Substantia nigra (tissue), 51 donors: ENCODE measurements at places on chromosomes 2 and 18.

- DNase-seq: no peak
Observed at GRCh38 chr2:196551014-196551413, 88.5 kb upstream of the CCDC150 start.

GRCh38 chr2:152292991-152293390 lies 42.0 kb upstream of the FMNL2 start:
- DNase-seq: no peak

GRCh38 chr2:68907920-68908253 lies 36.7 kb upstream of the BMP10 start:
- DNase-seq: no peak

GRCh38 chr2:9800975-9801726 lies 42.1 kb upstream of the TAF1B start:
- DNase-seq: no peak

GRCh38 chr2:15359716-15360531 lies 201.2 kb downstream of the NBAS start:
- no peak for DNase-seq

DNA sequence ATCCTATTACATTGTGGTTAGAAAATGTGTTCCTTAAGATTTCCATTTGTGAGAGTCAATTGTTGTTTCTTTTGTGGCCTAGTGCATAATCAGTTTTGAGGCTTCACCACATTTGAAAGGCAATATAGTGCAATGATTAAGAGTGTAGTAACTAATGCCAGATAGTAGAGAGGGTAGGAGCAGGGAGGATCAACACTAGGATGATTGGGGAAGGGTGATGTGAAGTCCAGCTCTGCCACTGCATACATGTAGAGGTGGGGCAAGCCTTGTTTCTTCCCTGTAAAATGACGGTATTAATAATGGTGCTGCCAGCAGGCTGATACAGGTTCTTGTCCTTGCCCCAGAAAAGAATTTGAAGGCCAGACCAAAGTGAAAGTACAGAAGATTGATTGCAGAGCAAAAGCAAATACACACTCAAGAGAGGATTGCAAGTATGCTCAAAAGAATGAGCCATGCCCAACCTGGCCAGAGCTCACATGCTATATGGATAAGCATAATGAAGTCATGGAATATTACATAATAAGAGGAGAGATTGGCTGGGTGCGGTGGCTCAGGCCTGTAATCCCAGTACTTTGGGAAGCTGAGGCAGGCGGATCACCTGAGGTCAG lies 8.0 kb downstream of the SP100 start:
- no peak for DNase-seq

- DNase-seq: no peak
Observed at GRCh38 chr18:23588836-23589560, 2.7 kb upstream of the NPC1 start.

GRCh38 chr2:70357684-70358071 lies 55.8 kb upstream of the FAM136A start:
- DNase-seq: no peak

DNA sequence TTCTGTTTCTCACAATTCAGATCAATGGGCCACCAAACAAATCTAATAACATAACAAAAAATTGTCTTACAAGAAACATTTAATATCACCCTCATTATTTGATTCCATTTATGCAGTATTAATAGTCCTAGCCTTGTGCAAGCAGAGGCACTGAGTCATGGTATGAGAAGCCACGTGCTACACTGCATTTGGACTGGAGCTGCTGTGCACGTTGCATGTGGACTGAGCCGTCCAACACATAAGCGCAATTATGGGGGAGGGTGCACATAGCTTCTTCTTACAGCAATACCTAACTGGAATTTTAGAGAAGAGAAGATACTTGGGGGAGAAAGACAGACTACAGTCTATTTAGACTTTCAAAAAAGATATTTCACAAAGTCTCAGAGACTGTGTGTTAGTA lies 329.6 kb upstream of the ID2 start:
- no peak for DNase-seq

DNA sequence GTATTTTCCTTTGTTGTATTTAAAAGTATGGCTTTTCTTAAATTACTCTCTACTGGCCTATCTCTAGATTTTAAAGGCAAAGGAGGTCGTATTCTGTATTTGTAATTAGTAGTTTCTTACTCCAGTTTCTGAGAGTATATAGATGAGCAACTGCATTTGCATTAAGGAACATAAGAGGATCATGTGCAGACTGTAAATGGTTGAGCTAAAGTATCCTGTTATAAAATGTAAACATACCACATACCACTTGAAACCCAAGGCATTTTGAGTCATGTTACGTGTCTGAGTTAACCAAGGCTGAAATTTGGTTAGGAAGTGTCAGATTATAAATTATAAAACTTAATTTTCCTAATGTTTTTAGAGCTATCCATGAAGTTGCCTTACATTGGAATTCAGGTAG lies 76.3 kb downstream of the GPD2 start:
- DNase-seq: no peak

DNA sequence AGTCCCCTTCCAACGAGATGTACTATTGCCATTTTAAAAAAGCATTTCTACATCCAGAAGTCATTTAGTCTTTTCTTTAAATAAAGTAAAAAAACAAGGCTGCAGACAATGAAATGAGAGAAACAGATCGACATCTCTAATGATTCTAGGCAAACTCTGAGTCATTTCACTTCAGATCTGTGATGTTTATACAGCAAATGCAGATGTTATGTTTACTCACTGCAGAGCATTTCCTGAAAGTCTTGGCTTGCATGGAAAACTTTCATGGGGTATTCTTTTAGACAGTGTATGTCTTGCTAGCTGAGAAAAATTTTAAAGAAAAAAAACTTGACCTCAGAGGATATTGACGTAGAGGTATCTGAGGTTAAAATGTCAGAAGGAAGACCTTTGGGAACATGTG lies 797.4 kb downstream of the CNTNAP5 start:
- no peak for DNase-seq

- no peak for DNase-seq
Observed at GRCh38 chr18:52150050-52150449, 189.9 kb upstream of the DCC start.

- DNase-seq: no peak
Observed at GRCh38 chr2:242011991-242012764, 142.6 kb downstream of the RTP5 start.

DNA sequence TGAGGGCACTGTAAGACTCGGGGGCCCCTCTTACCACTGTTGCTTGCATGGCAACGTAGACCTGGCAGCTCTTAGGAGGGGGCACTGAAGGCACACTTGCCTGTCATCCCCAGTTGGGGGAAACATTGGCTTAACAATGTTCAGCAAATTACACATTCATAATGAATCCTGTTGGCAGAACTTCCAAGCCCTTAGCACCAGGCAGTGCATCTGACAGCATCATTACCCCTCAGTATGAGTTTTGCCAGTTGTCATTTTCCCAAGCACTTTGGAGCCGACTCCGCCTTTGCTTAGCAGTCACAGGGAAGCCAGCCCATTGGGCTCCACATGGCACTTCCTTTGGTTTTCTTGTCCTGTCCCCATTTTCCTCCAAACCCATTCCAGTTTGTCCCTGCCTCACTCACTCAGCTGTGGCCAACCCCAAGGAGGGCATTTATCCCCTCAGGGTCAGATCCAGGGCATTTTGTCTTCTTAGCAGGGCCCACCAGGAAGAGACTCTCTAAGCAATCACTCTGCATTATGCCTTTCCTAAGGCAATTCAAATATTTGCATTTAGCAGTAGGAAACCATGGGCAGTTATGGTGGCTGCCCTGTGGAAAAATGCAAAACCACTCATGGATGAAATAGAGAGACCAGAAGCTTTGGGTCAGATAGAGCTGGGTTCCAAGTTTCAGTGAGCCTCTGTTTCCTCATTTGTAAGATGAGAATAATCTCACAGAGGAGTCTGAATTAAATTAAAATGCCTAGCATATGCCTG lies 73.9 kb downstream of the VSNL1 start:
- no peak for DNase-seq

DNA sequence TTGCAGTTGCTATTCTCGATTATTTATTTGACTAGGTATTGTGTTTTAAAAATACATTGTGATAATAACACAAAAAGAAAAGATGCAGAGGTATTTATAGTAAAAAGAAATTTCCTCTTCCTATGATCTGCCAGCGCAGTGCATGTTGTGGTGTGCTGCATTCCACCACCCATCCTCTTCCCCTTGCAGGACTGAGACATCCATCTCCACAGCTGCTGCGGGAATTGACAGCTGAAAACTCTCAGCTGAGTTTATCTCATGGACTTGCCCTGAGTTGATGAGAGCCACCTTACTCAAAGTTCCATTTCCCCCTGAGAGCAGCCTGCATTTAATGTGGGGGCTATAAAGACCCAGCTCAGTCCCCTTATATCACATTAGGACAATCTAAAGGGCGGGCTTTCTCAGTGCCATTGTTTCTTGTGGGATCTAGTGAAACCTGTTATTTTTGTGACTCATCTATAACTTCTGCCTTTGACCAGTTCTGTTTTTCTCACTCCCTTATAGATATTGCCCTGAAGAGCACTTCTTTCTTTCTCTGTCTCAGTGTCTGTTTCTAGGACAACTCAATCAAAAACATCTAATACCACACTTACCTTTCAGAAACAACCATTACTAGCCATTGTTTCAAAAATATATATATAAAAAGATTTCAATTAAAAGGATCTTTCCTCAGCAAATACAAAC lies 698.5 kb downstream of the NR4A2 start:
- no peak for DNase-seq

DNA sequence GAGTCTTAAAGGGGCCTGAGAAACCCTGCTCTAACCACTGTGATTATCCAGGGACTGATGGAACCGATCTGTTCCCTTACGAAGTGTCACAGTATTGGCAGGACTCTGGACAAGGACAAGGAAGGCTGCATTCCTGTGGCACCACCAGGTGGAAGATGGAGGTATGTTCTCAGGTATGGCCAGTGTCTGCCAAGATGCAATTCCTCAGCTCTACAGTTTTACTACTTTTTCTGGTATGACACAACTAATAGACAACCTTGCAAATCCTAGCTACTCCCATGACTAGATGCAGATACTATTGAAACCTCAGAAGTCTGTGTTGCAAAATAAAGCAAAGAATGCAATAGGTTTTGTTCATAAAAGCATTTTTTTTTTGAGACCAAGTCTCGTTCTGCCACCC lies 14.6 kb downstream of the RAB31 start:
- DNase-seq: no peak

DNA sequence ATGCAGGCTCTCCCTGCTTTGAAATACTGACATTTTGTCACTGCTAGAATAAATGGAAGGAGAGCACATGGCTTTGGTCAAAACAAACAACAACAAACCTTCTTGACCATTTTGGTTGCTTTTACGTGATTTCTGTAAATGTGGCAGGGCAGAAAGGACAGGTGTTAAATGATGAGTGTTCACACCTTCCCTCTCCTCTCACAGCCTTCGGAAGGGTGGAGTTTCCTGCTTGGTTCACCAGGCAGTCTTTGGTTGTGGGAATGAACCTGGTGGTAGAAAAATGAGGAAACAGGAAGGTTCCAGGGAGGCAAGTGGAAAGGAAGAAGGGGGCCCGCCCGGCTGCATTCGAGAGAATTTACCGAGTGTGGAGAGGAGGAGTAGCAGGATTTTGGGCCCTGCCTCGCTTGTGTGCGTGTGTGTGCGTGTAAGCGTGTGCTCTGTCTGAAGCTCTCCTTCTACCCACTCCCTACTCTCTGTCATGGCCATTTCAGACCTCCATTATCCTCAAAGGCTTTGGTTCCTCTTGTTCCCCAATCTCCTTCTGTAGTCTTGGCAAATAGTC lies 23.7 kb upstream of the SPP2 start:
- DNase-seq: no peak

DNA sequence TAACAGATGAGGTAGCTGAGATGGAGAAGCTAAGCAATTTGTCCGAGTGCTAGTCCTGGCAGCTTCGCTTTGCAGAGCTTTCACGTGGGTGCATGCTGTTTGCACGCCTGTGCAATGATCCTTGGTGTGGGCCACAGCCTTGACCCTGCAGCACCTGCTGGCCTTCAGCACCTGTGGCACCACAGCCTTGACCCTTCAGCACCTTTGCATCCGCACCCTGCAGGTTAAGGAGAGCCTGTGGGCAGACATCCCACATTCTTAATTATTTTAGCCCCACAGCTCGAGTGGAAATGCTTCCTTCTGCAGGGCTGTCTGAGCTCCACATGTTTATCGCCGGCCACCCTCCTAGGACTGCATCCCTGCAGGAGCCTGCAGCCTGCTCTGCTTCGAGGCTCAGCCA lies 19.3 kb downstream of the NCK2 start:
- DNase-seq: no peak

- no peak for DNase-seq
Observed at GRCh38 chr2:69789175-69789721, 40.2 kb upstream of the GMCL1 start.

DNA sequence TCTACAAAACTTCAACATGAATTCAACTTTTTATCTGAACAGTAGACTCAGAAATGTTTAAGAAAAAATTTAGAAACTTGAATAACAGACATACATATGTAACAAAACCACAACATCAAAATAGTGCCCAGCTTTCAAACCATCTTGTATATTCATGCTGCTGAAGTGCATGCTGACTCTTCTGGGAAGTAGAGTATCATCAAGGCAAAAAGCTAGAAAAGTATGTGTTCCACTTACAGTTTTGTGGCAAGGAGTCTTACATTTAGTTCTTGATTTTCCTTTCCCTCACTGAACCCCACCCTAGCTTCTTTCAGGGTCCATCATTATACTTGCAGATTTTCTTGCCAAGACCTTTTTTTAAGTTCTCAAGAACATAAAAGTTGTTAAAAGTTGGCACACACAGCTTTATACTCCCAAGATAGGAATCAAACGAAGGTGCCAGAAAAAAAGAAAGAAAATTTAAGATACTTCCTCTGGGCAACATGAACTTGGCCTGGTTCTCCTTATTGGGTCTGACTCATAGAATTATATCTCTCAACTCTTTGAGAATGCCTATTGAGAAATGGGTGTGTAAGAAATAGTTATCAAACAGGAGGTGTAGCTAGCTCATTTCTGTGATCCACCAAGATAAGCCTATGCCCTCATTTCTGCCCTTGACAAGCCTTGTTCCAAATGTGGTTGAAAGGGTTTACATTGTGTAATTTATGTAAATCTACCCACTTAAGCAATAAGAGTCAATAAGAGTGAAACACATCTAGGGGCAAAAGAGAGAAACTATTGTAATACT lies 667.6 kb upstream of the ACVR2A start:
- DNase-seq: no peak

- no peak for DNase-seq
Observed at GRCh38 chr2:129201696-129202095, 777.8 kb upstream of the RAB6C start.

DNA sequence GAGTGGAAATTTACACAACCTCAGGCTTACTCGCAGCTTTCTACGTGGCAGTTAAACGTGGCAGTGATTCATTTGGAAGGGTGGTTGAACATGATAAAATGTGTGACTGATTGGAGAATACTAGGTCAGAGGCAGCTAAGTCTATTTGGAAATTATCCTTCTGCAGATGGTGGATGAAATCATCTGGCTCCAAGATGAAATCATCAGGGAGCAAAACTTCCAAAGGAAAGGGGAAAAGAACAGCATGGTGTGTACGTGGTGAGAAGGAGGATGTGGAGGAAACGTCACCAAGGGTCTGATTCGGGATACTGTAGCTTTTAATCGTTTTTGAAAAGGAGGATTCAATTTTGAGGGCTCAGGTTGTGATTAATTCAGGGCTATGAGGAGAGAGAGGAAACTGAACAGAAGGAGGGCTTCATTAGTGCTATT lies 47.9 kb downstream of the COL3A1 start:
- no peak for DNase-seq
